Common myeloid progenitor, CD34-positive (primary cell): ENCODE measurements at places on chromosomes 1 and 21.
A peak's percentile ranks its signal among the peaks of the same experiment; 100 is the strongest.

- H3K36me3 ChIP-seq = no peaks in the 10 kb centered on the region
- no peak overlapping the region for H3K4me3 ChIP-seq
- no peaks in the 10 kb centered on the region for H3K4me1 ChIP-seq
- no peak overlapping the region for H3K27ac ChIP-seq
- no peaks in the 10 kb centered on the region for H3K27me3 ChIP-seq
Measured at GRCh38 chr1:174469687-174470086, 21.9 kb downstream of the GPR52 start.

DNA sequence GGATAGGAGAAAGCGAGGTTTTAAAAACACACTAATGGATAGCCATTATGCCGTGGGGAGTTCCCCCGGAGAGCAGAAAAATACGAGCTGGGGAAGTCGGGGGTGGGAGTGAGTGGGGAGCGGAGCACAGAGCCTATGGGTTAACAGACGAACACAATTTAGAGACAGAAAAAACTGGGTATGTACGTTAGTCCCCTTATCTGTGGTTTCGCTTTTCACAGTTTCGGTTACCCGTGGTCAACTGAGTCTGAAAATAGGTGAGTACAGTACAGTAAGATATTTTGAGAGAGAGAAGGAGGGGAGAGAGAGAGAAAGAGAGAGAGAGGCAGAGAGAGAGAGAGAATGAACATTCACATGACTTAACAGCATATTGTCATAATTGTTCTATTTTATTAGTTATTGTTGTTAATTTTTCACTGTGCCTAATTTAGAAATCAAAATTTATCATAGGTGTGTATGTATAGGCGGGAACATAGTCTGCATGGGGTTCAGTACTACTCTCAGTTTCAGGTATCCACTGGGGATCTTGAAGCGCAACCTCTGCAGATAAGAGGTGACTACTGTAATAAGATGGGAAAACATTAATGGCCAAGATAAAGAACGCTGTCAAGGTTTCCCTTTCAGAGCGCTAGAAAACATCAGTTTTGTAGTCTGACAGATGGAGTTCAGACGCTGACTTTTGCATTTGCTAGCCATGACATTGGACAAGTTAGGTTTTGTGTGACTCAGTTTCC lies 125.6 kb upstream of the LMO4 start:
- DNase-seq = peak; percentile 65
- no peaks in the 10 kb centered on the region for H3K36me3 ChIP-seq
- H3K27me3 ChIP-seq = peaks cover 9% of the 10 kb centered on the region
- H3K27ac ChIP-seq = no peak overlapping the region
- H3K4me3 ChIP-seq = no peak overlapping the region

GRCh38 chr1:156463874-156464273 lies 36.7 kb downstream of the MEF2D start:
- H3K36me3 ChIP-seq = peaks cover 49% of the 10 kb centered on the region
- H3K4me3 ChIP-seq = no peak overlapping the region
- DNase-seq = no peak

DNA sequence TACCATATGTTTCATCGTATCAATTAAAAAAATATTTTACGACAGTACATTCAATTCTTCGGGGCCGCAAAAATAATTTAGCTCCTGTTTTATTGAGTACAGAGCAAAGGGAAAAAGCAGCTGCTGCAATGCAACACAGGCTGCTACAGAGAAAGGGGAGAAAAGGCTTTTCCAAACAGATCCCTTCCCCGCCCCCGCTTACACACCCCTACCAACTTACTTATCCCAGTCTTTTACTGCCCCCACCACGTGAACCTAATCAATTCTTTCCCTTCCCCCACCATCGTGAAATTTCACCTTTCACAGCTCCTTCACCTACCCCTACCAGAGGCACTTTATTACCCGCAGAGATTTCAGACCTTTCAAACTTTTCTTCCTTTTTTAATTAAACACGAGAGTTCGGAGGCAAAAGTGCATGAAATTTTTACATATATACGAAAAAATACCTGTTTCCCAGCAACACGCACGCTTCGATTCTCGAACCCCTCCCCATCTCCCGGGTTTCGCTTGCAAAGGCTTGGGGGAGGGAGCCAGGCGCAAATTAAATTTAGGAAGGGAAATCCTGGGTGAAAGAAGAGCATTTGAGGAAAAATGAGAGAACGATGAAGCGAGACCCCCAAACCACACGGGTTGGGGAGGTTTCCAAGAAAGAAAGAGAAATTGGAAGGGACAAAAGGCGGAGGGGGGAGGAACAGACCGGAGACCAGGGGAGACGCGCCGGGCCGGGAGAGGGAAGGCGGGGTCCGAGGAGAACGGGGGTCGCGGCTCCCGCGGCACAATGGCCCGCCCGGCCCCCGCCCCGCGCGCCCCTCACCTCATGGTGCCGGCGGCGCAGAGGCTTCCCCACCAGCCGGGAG lies 823 bp downstream of the ENAH start:
- H3K36me3 ChIP-seq = no peaks in the 10 kb centered on the region
- H3K27ac ChIP-seq = no peak overlapping the region
- peak; percentile 35 for DNase-seq
- H3K4me3 ChIP-seq = peak overlapping the region; percentile 69
- H3K4me1 ChIP-seq = peaks cover 16% of the 10 kb centered on the region

DNA sequence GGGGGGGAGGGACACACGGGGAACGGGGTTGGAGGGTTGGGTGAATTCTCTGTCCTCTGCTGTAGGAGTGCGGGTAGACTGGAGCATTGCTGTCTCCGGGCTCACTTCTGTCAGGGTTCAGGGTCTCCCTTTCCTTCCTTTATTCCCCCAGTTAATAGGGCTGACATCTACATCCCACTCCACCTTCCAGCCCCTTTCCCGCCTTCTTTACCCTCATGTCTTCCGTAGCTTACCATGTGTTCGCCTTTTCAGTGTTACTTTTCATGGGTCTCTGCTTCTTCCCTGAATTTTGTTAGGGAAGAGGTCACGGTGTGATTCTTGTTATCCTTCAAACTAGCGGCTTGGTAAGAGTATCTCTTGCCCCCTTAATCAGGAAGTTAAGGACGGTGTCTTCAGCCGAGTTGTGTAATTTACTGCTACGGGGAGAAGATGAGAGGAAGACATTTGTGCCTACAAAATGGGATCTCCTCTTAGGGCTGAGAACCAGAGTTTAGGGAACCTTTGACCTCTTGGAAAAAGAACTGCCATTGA lies 917 bp downstream of the RAP1A start:
- peaks cover 2% of the 10 kb centered on the region for H3K36me3 ChIP-seq
- H3K4me1 ChIP-seq = peaks cover 32% of the 10 kb centered on the region
- peak overlapping the region; percentile 89 for H3K4me3 ChIP-seq
- no peak for DNase-seq

- no peaks in the 10 kb centered on the region for H3K27me3 ChIP-seq
- H3K4me3 ChIP-seq = no peak overlapping the region
- no peaks in the 10 kb centered on the region for H3K36me3 ChIP-seq
- no peak overlapping the region for H3K27ac ChIP-seq
- peaks cover 74% of the 10 kb centered on the region for H3K4me1 ChIP-seq
- DNase-seq = peak; percentile 83
Measured at GRCh38 chr1:26537951-26538352, 8.4 kb downstream of the RPS6KA1 start.

DNA sequence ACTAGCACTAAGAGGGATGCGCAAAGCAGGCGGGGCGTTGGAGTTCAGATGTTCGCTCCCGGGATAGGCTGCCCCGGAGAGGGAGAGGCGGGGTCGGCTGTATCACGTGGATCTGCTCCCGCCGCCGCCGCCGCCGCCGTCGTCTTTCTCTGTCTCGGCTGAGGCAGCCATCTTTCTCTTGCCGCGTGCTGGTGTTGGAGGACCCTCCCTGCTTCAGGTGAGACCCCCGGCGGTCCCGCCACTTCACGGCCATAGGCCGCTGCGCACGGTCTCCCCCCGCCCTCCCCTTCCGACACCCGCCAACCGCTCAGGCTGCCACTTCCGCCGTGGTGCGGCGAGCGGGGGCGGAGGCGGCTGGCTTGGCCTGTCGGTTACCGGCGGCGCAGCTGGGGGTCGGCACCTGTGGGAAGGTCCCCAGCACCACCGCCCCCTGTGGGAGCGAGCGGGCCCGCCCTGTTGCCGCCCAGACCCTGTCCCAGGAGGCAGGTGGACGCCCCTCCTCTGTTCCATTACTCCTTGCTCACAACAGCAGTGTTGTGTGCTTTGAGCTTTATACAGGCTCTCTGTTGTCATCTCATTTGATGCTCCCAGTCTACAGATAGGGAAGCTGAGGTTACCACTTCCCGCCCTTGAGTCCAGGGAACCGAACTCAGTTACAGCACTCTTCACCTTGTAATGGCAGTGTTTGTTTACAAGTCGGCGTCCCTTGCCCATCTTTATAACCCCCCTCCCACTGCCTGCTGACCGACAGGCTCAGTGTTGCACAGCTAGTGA lies at the start of gene BTF3L4:
Gene BTF3L4, plus strand, starts transcription at position 133 of the 774 bp plus-strand sequence. CDS start 3,553 bp downstream, outside the sequence.
- peaks cover 24% of the 10 kb centered on the region for H3K36me3 ChIP-seq
- DNase-seq = peak; percentile 92
- peak within 1 kb of the TSS; percentile 97 for H3K4me3 ChIP-seq
- peaks cover 35% of the 10 kb centered on the region for H3K4me1 ChIP-seq
- peak within 1 kb of the TSS; percentile 80 for H3K27ac ChIP-seq

DNA sequence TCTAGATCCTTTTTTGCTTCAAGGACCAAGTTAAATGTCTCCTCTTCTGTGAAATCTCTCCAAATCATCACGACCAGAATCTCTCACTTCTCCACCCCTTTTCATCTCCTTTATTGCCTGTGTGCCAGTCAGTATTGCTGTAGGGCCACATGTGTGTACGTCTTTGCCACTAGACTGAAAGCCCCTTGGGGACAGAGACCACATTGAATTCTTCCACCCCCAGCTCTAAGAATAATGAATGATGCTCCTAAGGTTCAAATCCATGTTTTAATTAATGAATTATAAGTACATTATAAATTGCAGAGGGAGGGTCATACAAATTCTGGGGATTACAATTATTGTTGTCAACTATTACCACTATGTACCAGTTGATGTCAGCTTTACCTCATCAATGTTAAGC lies 343.8 kb downstream of the USP25 start:
- no peak overlapping the region for H3K4me3 ChIP-seq
- no peak for DNase-seq
- no peak overlapping the region for H3K27ac ChIP-seq
- H3K4me1 ChIP-seq = no peaks in the 10 kb centered on the region

- no peaks in the 10 kb centered on the region for H3K36me3 ChIP-seq
- H3K27me3 ChIP-seq = no peaks in the 10 kb centered on the region
- no peak overlapping the region for H3K27ac ChIP-seq
- peaks cover 17% of the 10 kb centered on the region for H3K4me1 ChIP-seq
- DNase-seq = no peak
- peak overlapping the region; percentile 90 for H3K4me3 ChIP-seq
Measured at GRCh38 chr1:167716000-167716271, 5.8 kb upstream of the MPZL1 start.

DNA sequence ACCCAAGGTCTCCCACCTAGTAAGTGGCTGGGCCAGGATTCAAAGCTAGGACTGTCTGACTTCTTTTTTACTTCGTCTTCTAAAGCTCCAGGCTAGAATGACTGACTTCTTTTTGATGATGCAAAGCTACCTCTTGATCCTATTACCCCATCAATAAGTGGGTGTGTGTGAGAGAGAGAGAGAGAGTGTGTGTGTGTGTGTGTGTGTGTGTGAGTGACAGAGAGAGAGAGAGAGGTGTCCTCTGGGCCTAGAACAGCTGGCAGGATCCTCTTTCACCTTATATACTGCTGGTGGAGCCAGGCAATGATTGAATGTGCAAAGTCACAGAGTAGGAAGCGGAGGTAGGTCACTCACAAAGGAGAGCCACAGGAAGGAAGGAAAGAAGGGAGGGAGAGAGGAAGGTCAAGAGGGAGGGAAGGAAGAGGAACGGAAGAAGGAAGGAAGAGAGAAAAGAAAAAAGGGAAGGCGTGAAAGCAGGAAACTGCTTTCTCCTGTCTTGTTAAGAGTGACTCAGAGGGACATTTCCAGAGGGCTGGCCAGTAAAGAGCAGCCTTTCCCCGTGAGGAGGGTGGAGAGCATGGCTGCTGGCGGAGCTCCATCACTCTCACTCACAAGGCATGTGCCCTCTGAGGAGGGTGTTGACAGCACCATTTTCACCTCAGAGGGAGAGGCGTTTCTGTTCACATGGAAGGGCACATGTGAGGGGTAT lies 68.9 kb downstream of the CDC7 start:
- no peak overlapping the region for H3K4me3 ChIP-seq
- no peak for DNase-seq
- no peak overlapping the region for H3K27ac ChIP-seq
- peaks cover 8% of the 10 kb centered on the region for H3K4me1 ChIP-seq
- no peaks in the 10 kb centered on the region for H3K36me3 ChIP-seq

GRCh38 chr1:186059752-186060151 lies 315.3 kb downstream of the TPR start:
- H3K27ac ChIP-seq = no peak overlapping the region
- no peaks in the 10 kb centered on the region for H3K27me3 ChIP-seq

DNA sequence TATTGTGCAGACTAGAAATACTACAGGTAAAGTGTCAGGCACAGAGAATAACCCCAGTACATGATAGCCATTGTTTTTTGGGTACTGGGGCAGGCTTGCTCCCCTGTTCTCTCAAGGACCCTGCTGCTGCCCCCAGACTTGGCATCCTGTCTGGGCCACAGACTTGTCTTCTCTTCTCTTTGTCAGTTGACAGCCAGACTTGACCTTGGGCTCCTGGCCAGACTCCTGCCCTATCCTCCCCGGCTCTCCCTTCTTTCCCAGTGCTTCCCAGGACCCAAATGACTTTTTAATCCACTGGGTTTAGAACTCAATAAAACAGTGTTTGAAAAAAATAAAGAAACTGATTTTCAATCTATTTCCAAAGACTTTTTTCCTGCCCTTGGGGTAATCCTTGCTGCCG lies 43.2 kb downstream of the ZSCAN20 start:
- H3K27me3 ChIP-seq = no peaks in the 10 kb centered on the region
- no peak overlapping the region for H3K27ac ChIP-seq
- no peak overlapping the region for H3K4me3 ChIP-seq
- no peak for DNase-seq
- no peaks in the 10 kb centered on the region for H3K4me1 ChIP-seq

DNA sequence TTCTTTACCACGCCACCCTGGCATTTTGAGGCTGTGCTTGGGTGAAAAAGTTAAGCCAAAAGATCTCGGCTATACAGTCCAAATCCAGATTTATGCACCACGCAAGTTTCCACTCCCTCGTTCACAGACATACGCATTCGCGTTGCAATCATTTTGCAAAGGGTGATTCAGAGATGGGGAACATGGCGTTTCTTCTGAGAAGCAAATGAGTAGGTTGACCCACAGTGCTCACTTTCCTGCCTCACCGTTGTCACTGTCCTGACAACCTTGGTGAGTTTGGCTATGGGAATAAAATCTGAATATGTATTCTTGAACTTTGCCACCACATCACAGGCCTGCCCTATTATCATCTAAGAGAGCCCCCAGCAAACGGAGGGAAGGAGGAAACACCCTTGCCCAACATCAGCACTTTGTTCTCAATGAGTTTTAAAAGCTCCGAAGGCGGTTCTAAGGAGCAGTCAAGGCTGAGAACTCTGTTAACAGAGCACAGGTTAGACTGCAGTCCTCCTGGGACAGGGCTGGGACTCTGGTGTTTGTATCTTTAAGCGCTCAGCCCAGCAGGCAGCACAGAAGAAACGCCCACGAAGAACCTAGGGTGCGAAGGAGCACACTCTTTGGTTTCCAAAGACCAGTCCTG lies 86.4 kb downstream of the RUNX1 start:
- H3K27ac ChIP-seq = peak overlapping the region; percentile 27
- H3K36me3 ChIP-seq = peaks cover 62% of the 10 kb centered on the region
- no peaks in the 10 kb centered on the region for H3K4me1 ChIP-seq
- no peaks in the 10 kb centered on the region for H3K27me3 ChIP-seq
- no peak for DNase-seq

- H3K4me1 ChIP-seq = no peaks in the 10 kb centered on the region
- H3K4me3 ChIP-seq = no peak overlapping the region
- H3K27ac ChIP-seq = no peak overlapping the region
- H3K36me3 ChIP-seq = peaks cover 10% of the 10 kb centered on the region
- DNase-seq = no peak
Measured at GRCh38 chr1:185200889-185201288, 43.9 kb downstream of the SWT1 start.
